Hypothalamus (tissue), 51 donors: ENCODE measurements at places on chromosomes 12 and 14.

DNA sequence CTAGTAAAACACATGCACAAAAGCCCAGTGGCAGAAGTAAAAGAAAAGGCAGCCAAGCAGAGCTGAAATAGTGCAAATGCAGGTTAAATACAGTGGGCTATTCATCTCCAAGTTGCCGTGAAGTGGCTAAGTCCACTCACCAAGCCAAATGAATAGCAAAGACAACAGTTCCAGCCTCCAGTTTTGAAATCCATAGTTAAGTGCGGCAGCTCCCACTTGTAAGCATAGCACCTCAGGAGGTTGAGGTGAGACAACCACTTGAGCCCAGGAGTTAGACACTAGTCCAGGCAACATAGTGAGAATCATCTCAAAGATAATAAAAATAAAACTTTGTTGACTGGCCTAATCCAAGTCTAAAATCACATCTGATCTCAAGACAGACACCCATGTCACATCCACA lies 9.8 kb upstream of the PHLDA1 start:
- no peak for DNase-seq

DNA sequence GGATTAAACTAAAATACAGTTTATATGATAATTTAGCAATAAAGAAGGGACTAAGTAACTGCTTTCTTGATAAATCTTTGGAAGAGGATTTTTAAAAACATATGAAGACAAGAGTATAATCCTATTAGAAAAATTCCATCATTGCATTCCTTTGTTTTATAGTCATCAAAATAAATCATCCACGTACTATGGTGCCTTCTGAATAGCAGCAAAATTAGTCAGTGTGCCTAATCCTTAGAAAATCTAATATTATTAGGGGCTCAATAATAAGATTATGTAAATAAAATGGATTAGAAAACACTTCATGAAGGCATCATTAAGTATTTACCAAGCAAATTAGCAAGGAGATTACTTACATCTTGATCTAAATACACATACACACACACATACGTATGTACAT lies 102.1 kb downstream of the KCNH5 start:
- no peak for DNase-seq

- DNase-seq: no peak
These were observed 133.6 kb upstream of the SSTR1 start for GRCh38 chr14:38074081-38074480.

DNA sequence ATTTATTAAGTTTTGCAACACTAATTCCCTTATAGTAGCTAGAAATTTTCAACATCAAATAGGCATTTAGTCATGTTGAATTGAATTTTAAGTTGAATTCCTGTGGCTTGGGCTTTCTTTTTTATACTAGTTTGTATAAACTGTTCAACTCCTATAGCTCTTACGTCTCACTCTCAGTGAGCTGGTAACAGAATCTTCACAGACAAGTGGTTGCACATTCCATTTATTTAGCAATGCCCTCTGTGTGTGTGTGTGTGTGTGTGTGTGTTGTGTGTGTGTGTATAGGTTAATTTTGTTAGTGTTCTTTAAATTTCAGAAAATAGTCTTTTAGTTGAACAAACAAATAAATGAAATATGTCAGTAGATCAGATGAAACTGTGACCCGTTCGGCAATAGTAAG lies 425.0 kb downstream of the NPAS3 start:
- DNase-seq: no peak

GRCh38 chr14:36646664-36647416 lies 14.8 kb upstream of the PAX9 start:
- DNase-seq: no peak

DNA sequence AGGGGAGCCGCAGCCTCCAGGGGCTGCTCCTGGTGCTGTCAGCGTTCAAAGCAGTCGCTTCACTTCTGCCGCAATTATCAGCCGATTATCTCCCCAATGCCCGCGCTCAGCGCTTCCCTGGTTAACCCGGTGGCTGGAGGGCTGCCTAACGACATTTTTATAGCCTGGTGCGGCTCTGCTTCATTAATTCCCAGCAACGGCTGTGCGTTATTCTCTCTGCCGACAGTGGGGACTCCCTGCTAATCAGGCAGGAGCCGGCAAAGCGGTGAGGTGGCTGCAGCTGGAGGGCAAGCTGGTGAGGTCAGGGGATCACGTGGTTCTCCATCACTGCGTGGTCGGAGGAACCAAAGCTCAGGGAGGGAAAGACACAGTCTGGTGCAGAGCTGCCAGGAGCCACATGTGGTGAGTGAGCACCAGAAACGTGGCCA lies 62.9 kb downstream of the GLRX5 start:
- no peak for DNase-seq

- no peak for DNase-seq
These were observed 57.3 kb downstream of the GALNT16 start for GRCh38 chr14:69317102-69317755.

DNA sequence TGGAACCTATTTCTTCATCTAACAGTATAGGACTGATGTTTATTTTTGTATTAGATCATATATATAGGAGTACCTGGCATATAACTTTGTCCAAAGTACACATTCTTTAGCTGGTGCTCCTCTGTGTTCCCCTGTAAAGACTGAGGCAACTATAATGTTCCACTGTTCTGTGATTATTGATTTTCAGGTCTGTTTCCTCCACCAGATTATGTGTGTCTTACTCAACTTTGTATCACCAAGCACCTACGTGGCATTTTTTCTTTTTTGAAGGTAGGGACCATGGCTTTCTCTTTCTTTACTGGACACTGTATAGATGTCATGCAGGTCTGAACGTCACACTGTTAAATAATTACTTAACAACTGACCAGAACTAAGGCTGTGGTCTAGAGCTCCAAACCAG lies 29.3 kb downstream of the BICD1 start:
- DNase-seq: no peak

- no peak for DNase-seq
These were observed 27.5 kb upstream of the KRAS start for GRCh38 chr12:25278269-25278668.

DNA sequence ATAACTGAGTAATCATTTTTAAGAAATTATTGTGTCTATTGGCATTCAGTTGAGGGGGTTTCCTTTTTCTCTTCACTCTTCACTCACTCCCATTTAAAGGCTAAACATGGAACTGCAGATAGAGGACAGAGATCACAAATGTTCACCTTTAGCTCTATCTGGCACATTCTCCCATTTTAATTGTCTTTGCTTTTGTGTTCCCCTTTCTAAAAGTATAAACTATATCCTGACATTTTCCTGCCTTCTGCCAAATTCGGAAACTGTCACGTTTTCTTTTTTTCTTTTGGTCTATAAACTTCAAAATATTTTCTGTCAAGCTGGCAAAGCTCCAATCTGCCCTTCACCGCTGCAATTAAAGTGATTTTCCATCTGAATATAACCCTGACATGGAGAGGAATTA lies 219.8 kb upstream of the CDKN3 start:
- no peak for DNase-seq
